ENCODE measurements at places on chromosomes 1 and 21.

DNA sequence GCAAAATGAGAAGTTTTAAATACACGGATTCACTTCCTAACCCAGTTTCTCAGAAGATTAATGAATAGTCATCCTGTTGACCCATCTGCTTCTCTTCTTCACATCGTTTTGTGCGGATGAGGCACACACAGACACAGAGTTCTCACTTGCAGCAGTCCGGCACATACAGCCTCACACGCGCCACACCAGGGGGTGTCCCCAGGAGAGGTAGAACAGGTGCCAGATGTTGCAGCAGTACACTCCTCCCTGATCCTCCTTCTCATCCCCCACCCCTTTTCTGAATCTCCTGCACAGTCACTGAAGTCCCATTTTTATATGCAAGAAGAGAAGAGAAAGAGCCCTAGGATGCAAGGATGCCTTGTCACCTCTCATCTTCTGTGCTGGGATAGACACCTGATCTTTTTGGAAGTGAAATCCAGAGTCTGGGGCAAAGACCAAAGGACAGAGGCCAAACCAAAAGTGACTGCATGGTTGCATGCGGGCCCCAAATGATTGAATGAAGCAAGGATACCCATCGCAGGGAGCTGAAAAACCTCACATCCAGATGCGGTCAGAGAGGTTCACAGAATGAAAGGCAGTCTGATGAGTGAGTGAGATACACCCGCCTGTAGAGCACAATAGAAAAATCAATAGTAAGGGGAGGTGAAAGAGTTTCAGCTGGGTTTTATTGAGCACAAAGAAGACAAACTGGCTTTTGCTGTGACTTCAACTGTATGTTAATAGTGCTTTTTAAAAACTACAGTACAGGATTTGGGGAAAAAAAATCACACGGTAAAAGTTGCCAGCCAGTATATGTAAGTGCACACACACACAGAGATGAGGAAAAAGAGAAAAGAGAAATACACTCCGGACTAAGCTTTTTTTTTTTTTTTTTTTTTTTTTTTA lies 28.9 kb downstream of the PBX1 start:
- no peaks in the 10 kb centered on the region for H3K27me3 ChIP-seq

DNA sequence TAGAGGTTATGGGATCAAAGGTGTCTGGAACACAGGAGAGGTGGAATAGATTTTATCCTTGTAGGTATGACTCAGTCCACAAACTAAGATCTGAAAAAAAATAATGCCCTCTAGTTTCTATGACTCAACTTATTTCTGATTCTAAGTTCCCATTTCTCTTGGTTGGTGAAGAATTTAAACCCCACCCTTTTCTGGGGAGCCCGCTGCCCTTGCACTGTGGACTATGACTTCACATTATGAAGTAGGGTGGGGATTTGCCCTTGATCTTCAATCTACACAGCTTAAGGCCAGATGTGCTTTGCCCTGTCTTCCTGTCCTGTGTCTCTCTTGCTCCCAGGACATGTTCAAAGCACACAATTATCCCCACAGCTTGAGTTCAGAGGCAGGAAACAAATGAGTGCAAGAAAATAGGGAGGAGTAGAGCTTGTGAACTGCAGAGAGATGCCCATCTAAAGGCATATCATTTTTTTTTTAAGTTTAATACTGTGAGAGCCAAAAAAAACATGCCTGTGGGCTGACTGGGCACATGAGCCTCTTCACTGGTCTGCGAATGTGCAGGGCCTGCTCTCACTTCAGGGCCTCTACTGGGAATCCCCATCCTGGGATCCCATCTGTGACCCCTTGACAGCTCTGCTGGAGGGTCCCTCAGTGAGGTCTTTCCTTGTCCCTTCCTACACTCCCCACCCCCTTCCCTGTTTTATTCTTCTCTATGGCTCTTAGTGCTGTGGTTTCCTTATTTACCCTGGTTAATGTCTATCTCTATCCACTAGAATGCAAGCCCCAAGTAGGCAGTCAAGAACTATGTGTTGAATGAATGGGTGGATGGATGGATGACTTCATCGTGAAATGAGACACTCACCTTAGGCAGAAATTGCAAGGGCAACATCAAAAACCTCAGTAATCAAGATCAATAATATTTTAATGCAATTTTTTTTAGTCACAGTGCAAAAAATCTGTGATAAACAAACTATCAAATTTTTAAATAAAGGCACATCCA lies 61.5 kb downstream of the CD58 start:
- no peaks in the 10 kb centered on the region for H3K27me3 ChIP-seq
- peak overlapping the region; percentile 67 for H3K27ac ChIP-seq
- H3K36me3 ChIP-seq = no peaks in the 10 kb centered on the region
- DNase-seq = peak; percentile 93

DNA sequence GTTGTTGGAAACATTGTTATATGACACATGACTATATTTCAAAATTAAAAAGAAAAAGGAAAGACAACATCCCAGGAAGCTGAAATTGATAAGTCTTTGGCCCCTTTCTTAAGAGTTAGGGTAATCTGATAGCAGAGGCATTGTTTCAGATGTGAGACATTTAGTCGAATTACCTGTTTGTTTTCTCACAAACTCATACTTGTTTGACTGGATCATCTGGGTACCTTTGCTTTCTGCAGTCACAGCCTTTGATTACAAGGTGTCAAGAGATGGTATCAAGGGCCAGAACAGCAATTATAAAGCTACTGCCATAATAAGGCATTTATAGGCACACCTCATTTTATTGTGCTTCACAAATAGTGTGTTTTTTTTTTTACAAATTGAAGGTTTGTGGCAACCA lies 136.3 kb downstream of the DUSP10 start:
- H3K4me1 ChIP-seq = no peaks in the 10 kb centered on the region
- H3K36me3 ChIP-seq = no peaks in the 10 kb centered on the region
- H3K27ac ChIP-seq = no peak overlapping the region
- no peaks in the 10 kb centered on the region for H3K27me3 ChIP-seq

DNA sequence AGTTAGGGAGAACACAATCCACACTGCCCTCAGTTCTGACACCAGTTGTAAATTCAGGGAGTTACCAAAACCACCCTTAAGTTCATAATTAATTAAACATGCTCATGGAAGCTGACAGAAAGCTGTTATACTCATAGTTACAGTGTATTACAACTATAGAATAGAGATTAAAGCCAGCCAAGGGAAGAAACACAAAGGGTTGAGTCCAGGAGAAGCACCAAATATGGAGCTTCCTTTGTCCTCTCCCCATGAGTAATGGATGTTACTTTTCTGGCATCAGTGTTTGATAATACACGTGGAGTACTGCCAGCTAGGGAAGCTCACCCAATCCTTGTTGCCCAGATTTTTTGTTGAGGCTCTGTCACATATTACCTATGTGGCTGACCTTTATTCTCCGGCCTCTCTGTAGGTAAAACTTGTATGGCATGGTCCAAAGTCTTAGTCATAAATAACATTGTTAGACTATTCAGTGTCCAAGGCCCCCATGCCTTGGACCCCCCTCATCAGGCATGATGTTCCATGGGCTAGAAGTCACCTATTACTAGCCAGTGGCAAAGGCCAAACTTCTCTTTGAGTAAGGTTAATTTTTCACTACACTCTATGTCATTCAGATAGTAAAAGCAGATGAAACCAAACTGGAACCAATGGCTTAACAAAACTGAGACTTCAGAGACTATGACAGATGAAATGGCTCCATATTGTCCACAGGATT lies 175.7 kb downstream of the GPR52 start:
- H3K36me3 ChIP-seq = no peaks in the 10 kb centered on the region
- no peaks in the 10 kb centered on the region for H3K27me3 ChIP-seq
- DNase-seq = no peak
- no peak overlapping the region for H3K27ac ChIP-seq

DNA sequence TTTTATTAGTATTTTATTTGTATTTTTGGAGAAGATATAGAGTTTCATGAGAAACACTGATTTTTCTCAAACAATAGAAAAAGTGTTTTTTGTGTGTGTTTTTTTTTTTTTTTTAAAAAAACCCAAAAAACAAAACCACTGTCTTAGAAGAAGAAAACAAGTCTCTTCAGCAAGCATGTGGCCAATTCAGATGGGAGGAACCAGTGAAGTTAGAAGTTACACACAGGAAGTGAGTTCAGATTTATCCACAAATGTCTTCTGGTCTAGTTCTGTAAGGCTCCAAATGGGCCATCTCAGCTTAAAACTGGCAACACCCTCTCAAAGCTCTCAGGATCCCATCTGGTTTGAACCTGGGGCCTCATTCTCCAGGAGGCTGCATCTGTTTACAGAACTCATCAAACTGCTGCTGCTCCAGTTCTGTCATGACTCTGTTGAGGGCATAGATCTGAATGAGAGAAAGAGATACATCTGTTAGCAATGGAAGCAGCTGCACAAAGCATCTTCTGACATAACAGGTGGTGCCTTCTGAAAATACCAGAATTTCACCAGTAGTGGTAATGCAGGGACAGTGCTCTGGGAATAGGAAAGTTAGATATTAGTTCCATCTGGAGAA lies 9.8 kb upstream of the ERMAP start:
- H3K36me3 ChIP-seq = no peaks in the 10 kb centered on the region
- H3K27ac ChIP-seq = no peak overlapping the region
- no peaks in the 10 kb centered on the region for H3K27me3 ChIP-seq
- H3K4me3 ChIP-seq = no peak overlapping the region
- no peak for DNase-seq

- no peaks in the 10 kb centered on the region for H3K4me1 ChIP-seq
- H3K27ac ChIP-seq = no peak overlapping the region
- no peak for DNase-seq
- no peaks in the 10 kb centered on the region for H3K36me3 ChIP-seq
- H3K4me3 ChIP-seq = no peak overlapping the region
- H3K27me3 ChIP-seq = no peaks in the 10 kb centered on the region
Measured at GRCh38 chr1:66359815-66360214, 174.1 kb upstream of the SGIP1 start.

GRCh38 chr1:208183977-208184911 lies 59.9 kb downstream of the PLXNA2 start:
- H3K36me3 ChIP-seq = no peaks in the 10 kb centered on the region
- peaks cover 9% of the 10 kb centered on the region for H3K4me1 ChIP-seq
- peak overlapping the region; percentile 32 for H3K27ac ChIP-seq
- H3K4me3 ChIP-seq = no peak overlapping the region

DNA sequence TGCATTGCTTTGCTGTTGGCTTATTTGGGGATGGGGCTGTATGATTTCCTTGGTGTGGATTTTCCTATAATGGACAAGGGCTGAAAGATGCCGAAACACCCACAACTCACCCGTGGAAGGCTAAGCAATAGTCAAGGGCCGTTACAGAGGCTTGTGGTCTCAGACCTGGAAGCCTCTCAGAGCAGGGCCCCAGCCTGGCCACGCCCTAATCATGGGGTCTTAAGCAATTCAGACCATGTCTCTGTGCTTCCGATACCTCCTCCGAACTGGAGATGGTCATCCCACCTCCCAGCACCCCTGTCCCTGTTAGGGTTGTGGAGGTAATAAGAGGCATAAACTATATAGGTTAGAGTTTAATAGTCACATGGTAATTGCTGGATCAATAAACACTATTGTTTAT lies 3.4 kb downstream of the ABCG1 start:
- H3K27me3 ChIP-seq = peaks cover 12% of the 10 kb centered on the region
- no peak for DNase-seq
- no peak overlapping the region for H3K27ac ChIP-seq
- no peaks in the 10 kb centered on the region for H3K4me1 ChIP-seq

- DNase-seq = no peak
- H3K27me3 ChIP-seq = no peaks in the 10 kb centered on the region
- no peak overlapping the region for H3K27ac ChIP-seq
- H3K4me3 ChIP-seq = no peak overlapping the region
- H3K36me3 ChIP-seq = no peaks in the 10 kb centered on the region
Measured at GRCh38 chr21:30793581-30794314, 19.3 kb downstream of the KRTAP8-1 start.

DNA sequence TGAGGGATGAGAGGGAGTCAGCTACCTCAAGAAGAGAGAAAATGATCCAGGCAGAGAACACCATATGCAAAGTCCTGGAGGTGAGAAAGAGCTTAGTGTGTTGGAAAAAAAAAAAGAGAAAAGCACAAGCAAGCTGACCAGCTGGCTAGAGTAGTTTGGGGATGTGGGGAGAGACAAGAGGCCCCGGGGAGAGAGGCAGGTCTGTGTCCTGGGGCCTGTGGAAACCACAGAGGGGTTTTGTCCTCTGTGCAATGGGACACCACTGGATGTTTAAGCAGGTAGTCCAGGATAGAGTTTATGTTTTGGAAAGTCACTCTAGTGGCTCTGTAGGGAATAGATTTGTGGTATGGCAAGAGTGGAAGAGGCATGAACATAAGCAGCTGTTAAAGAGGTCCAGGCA lies 14.4 kb upstream of the CHI3L1 start:
- DNase-seq = no peak
- H3K4me3 ChIP-seq = no peak overlapping the region
- peaks cover 31% of the 10 kb centered on the region for H3K4me1 ChIP-seq
- H3K27ac ChIP-seq = peak overlapping the region; percentile 63

- peak; percentile 70 for DNase-seq
- H3K4me3 ChIP-seq = no peak overlapping the region
- H3K27me3 ChIP-seq = no peaks in the 10 kb centered on the region
- no peaks in the 10 kb centered on the region for H3K36me3 ChIP-seq
Measured at GRCh38 chr1:100187912-100188311, 9.9 kb upstream of the LRRC39 start.

GRCh38 chr1:40389871-40390560 lies 16.5 kb downstream of the SMAP2 start:
- peaks cover 22% of the 10 kb centered on the region for H3K4me1 ChIP-seq
- no peaks in the 10 kb centered on the region for H3K27me3 ChIP-seq
- DNase-seq = peak; percentile 98
- H3K27ac ChIP-seq = peak overlapping the region; percentile 63

DNA sequence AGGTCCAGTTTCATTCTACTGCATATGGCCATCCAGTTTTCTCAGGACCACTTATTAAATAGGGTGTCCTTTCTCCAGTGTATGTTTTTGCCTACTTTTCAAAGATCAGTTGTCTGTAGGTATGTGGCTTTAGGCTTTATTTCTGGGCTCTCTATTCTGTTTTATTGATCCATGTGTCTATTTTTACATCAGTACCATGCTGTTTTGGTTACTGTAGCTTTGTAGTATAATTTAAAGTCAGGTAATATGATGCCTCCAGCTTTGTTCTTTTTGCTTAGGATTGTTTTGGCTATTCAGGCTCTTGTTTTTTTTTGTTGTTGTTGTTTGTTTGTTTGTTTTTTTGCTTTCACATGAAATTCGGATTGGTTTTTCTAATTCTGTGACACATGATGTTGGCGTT lies 124.4 kb upstream of the SLC35F3 start:
- H3K27me3 ChIP-seq = no peaks in the 10 kb centered on the region
- DNase-seq = no peak
- H3K36me3 ChIP-seq = no peaks in the 10 kb centered on the region
- H3K4me3 ChIP-seq = no peak overlapping the region
- H3K4me1 ChIP-seq = no peaks in the 10 kb centered on the region

GRCh38 chr1:232954594-232955365 lies 4.4 kb downstream of the NTPCR start:
- H3K27me3 ChIP-seq = no peaks in the 10 kb centered on the region
- peaks cover 2% of the 10 kb centered on the region for H3K36me3 ChIP-seq
- H3K27ac ChIP-seq = no peak overlapping the region
- no peak for DNase-seq
- H3K4me1 ChIP-seq = peaks cover 2% of the 10 kb centered on the region

- no peaks in the 10 kb centered on the region for H3K4me1 ChIP-seq
- no peak overlapping the region for H3K4me3 ChIP-seq
- H3K36me3 ChIP-seq = no peaks in the 10 kb centered on the region
Measured at GRCh38 chr1:17250601-17251000, 1.7 kb downstream of the PADI3 start.

Data from fibroblast of lung (primary cell).